NCI-H187 treated with DMSO at 0.1 percent for 48 hours (cell line): ENCODE measurements at places on chromosomes 7 and 10.

DNA sequence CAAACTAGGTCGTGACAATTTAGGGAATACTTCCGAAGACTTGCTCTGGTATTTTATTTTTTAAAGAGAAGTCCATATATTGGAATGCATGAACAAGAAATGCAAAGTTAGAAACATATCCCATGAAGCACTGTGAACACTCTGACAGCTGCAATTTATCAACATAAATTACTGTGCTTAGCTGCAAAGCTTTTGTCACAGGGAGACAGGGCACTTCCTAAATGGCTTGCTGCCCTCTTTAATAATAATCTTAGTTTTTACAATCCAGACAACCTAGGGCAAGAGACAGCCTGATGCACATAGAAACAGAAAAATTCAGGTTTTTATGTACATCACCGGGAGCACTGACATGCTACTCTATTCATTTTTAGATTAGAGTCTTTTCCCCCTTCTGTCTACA lies 78.3 kb upstream of the NOBOX start:
- no peak for DNase-seq

DNA sequence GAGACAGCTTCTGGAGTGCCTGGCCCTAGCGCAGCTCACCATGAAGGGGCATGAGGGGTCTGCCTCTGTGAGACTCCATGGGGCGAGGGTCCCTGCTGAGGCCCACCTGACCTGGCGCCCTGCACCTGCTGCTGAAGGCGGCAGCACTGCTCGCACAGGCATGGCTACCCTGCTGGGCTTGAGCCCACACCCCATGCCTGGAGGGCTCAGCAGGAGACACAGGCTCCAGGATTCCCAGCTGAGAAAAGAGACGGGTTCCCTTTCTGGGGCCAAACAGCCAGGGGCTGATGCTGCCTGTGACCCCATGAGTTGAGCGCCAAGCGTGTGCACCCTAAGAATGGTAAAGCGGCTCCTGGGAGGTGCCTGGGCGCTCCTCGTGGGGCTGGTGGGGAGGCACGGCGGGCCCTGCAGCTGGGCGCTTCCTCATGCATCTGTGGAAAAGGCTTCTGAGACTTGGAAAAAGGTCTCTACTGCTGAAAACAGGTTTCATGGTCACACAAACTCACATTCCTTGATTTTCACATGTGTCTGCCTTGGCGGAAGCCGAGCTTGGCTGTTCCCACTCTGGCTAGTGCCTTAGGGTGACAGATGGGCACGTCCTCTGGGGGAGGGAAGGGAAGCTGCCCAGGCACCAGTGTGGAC lies 233.4 kb downstream of the ZMYND11 start:
- no peak for DNase-seq

DNA sequence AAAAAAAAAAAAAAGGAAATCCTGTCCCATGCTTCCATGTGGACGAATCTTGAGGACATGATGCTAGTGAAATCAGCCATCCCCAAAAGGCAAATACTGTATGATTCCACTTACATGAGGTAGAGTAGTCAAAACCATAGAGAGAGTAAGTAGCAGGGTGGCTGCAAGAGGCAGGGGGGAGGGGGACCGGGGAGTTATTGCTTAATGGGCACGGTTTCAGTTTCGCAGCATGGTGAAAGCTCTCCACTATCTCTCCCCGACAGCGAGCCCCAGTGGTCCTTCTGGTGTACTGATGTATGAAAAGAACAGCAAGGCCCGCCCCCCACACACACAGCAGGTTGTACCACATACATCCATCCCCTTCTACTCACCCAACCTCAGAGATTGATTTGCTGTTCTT lies 32.8 kb downstream of the NOD1 start:
- peak; percentile 66 for DNase-seq

GRCh38 chr10:55786461-55787050 lies 574.5 kb downstream of the ZWINT start:
- DNase-seq, result no peak

DNA sequence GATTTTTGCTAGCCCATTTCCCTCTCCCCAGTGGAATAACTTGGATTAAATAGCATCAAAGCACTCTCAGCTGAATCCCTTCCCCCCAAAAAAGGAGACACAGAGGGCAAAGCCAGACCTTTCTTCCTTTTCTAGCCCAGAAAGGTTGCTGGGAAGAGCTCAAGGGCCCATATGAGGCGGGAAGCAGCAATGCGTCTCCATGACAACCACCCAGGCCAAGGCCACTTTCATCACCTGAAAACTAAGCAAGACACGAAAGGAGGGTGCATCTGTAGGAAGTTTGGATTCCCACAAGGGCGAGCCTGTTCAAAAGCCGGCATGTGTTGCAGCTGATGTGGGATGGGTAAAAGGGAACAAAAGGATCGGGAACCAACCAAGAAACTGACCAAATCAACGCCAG lies 229.1 kb downstream of the PLXNA4 start:
- DNase-seq, result no peak

- no peak for DNase-seq
Measured at GRCh38 chr7:8179486-8179885, 82.5 kb downstream of the ICA1 start.

GRCh38 chr7:106166651-106167342 lies 54.7 kb upstream of the SYPL1 start:
- peak; percentile 53 for DNase-seq

DNA sequence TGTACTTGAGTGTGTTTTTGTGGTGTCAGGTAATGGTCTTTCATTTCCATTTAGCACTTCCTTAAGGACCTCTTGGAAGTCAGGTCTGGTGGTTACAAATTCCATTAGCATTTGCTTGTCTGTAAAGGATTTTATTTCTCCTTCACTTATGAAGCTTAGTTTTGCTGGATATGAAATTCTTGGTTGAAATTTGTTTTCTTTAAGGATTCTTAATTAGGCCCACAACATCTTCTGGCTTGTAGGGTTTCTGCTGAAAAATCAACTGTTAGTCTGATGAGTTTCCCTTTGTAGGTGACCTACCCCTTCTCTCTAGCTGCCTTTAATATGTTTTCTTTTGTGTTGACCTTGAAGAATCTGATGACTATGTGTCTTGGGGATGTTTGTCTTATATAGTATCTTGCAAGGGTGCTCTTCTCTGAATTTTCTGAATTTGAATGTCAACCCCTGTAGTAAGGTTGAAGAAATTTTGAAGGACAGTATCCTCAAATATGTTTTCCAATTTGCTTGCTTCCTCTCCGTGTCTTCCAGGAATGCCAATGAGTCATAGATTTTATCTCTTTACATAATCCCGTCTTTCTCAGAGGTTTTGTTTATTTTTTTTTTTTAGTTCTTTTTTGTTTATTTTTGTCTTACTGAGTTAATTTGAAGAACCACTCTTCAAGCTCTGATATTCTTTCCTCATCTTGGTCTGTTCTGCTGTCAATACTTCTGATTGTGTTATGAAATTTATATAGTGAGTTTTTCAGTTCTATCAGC lies 70.2 kb downstream of the SLC39A12 start:
- DNase-seq, result no peak

DNA sequence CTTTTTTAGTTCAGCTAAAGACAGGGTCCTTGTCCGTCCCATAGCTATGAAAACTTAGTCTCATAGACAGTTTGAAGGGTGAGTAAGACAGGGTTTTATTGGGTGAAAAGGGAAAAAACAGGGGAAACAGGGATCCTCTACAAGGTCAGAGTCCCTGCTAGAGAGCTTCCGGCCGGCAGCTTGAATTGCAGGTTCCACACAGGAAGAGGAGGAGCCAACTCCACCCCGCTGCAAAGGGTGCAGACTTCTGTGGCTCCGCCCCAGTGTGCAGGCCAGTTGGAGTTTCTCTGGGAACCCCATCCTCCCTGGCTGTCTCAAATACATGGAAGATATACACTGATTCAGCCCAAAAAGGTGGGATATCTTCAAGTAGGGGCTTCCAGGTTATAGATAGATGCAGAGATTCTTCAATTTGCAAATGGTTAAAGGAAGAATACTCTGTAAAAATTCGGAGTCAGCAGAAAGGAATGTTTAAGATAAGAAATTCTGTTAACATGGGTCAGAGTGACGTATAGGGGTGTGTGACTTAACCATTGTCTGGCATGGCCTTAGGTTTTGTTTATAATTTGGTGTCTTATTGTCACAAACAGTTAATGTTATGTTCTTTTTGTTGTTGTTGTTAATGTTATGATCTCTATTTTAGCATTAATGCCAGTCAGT lies 34.6 kb upstream of the HECW1 start:
- DNase-seq, result no peak

DNA sequence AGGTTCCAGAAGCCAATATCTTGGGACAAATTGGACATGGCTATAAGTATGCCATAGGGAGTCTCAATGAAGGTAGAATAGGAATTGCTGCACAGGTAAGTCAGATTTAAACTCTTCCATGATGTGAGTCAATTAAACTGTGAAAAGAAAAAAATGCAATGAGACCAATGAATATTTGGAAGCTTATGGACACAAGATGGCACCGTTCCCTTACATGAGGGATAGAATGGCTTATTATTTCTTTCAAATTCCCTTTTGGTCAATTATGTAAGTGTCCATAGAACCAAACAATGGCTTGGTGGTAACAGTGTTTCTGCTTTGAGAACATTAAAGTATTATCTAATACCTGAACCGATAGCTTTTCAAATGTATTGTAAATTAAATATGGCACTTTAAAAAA lies 35.6 kb downstream of the ACADSB start:
- DNase-seq, result no peak
